ENCODE measurements at places on chromosomes 12 and 14.
A peak's percentile ranks its signal among the peaks of the same experiment; 100 is the strongest.

DNA sequence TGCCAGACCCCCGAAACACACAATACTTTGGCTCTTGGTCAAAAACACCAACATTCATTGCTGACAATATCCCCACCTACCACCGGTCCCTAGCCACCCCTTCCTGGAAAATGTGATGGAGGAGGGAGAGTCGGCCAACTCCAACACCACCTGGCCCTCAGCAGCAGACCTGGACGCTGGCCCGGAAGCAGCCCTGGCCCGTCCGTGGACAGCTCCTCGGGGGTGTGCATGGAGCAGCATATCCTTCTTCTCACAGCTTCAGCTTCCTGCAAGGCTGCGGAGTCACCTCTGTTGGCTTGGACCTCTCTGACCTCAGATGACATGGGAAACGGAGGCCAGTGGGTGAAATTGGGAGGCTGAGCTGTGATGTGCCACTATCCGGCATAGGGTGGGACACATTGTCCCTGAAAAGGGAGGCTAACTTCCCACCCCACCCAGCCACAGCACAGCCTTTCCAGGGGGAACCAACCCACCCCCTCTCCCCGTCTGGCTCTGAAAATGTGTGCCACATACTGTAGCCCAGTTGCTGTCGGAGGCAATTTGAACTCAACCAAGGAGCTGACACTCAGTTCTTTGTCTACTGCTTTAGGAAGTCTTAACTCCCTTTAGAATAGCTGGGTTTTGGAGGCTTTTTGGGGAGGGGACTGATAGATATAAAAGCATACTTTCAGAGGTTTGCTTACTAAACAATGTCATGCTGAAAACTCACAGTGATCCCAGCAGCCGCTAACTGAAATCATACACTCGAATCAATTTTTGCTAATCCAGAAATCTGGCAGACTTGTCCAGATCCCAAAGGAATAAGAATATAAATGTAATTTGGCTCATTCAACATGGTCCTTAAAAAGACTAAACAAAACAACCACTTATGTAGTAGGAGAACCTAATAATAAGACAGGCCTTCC, 43.1 kb upstream of the LTA4H start:
- no peak for DNase-seq

GRCh38 chr12:25054783-25055144, 105.9 kb upstream of the BCAT1 start:
- peak; percentile 12 for DNase-seq

DNA sequence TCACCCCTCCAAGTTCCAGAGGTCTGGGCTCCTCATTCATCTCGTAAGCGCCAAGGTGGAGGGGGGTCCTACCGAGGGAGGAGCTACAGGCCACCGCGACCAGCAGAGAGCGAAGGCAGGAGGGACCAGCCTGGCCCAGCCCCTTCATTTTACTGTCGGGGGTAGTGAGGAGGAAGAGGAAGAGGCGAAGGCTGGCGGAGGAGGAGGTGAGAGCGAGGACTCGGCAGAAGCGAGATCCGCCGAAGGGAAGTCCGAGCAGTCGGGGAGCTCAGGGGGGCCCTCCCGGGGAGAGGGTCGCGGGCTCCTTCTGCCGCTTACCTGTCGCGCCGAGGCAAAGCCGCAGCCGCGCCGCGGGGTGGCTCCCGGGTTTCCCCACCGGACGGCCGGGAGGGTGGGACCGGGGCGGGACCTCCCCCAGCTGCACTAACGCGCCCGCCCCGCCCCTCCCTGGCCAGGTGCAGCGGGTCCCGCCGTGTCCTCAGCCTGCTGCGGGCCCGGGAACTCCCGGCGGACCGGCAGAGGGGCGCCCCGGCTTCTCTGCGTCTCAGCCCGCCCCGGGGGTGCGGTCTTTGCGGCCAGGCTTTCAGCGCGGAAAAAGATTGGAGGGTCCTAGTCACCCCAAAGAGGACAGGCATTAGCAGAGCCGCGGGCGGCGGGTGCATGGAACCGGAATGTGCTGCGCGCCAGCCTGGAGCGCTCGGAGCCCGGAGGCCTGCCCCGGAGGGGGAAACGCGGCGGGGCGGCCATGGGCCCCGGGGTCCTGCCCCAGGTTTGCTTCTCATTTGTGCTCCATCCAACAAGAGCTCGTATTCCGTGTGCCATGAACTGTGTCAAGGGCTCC, at the start of gene GALNT6:
GALNT6 (minus strand) TSS at position 124 of the 841 bp plus-strand sequence. CDS start 11,625 bp downstream, outside the sequence.
- DNase-seq: peak; percentile 48

DNA sequence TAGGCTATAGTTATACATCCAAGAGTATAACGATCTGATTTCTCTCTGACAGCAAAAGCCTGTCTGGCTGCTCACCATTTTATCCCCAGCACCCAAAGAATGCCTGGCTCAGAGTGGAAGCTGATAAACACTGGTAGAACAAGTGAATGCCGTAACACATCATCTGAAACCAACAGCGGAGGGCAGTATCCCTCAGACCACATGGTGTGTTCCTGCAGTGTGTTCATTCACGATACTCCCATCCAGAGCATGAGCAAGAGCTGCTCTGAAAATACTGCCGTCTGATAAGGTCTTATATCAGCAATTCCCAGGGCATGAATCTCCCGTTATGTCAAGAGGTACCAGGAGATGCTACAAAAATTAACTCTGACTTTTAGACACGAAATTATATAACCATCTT, 95.9 kb downstream of the TTC7B start:
- DNase-seq: no peak

GRCh38 chr14:51616724-51617409, 34.8 kb upstream of the FRMD6 start:
- DNase-seq: no peak

- DNase-seq: no peak
Observed at GRCh38 chr14:93707475-93707874, 80.8 kb downstream of the PRIMA1 start.

DNA sequence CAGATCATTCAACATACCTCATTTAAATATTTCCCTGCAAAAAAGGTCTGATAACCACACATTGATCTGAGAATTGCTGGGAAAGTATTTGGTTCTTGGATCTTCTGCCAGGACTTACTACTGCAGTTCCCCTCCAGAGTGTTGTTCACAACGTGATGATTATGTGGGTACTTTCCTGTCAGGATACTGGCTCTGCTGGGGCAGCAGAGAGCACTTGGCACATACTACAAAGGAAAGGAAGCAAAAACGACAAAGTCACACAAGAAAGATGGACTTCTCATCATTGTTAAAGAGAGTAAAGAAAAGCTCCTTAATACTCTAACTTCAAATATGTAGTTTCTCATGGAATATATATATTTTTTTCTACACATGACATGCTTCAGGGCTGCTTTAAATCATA, 11.5 kb downstream of the GNS start:
- no peak for DNase-seq

DNA sequence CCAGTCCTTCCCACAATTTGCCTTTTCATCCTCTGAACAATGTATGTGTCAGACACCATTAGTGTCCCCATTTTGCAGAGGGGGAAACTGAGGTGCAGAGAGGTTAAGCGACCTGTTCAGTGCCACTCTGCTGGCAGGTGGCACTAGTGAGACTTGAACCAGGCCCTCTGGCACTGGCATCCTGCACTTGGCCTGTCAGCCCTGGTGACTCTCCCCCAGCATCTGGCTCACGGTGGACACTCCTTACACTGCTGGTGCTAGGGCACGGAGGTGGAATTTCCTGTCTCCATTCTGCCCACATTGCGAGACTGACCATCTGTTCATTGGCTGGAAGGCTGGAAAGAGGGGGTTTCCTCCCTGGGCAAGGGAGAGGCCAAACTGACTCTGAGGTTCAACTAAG, 48.7 kb downstream of the CCNK start:
- no peak for DNase-seq

DNA sequence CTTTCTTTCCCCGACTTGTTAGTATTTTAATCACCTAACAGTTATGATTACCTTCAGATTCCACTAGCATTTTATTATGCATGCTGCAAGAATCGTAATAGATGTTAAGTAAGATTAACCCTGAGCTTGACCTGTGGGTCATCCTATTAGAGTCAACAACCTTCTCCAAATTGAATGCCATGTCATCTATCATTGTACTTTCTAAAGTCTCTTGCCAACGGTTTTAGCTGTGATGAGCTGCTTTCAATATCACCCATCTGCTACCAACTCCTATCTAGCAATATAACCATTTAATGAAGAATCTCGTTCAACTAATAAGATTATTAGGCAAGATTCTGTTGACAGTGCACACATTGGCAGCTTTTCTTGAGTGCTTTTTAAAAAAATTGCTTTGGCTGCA, 33.7 kb downstream of the DACT1 start:
- DNase-seq: no peak

DNA sequence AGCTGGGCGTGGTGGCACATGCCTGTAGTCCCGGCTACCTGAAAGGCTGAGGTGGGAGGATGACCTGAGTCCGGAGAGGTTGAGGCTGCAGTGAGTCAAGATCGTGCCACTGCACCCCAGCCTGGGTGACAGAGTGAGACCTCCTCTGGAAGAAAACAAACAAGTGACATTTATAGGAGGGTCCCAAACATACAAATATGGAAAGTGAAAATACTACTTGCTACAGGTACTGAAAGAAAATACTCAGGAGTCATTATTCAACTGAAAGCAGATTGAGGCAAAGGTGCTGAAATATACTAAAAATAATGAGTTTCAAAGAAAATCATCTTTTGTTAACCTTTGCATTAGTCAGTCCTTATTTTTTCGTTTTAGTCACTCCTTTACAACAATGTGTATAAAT, 53.5 kb downstream of the ETV6 start:
- no peak for DNase-seq

DNA sequence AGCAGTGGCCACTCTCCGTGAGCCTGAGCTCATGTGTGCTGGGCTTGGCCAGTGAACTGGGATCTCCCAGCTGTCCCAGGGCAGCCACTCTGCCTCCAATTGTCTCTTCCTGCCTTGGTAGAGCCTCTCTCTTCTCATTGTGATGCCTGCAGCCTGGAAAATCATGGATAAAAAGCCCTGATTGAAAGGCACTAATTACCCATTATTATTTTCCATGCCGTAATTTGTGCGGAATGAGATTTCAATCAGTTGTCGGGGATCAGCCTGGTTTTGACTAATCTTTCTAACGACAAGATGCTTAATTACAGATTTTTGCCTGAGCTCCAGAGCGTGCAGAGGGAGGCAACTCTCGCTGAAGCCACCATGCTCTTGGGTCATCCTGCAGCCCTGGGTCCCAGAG, 52.7 kb downstream of the ESRRB start:
- no peak for DNase-seq

DNA sequence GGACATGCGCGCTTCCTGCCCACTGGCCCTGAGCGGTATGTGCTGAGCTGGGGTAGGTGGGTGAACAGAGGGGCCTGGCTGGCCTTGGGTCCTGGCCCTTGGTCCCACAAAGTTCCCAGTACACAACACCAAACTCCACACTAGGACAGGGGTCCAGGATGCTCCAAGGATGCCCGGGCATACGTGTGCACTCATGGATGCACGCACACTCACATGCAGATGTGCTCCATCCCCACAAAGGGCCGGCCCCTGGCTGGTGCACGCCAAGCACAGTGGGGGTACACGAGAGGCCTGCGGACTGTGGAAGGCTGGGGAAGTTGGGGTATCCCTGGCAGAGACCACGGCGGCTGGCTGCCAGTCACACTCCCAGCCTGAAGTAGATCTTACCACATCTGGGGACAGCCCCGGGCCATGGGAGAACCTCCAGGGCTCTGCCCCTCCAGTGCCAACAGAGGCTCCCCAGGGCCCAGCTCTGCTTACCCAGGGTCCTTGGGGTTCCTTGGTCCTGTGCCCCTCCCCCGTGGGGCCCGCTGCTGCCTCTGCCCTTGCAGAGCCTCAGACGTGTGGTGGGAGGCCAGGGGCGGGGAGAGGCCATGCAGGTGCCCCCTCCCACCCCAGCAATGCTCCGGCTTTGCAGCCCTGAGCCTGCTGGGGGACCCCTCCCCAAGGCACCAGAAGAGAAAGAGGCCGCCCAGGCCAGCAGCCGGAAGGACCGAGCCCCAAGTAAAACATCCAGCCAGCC, 24.0 kb upstream of the NUDT14 start:
- no peak for DNase-seq

GRCh38 chr12:22765421-22766130, 140.6 kb downstream of the ETNK1 start:
- DNase-seq: no peak

DNA sequence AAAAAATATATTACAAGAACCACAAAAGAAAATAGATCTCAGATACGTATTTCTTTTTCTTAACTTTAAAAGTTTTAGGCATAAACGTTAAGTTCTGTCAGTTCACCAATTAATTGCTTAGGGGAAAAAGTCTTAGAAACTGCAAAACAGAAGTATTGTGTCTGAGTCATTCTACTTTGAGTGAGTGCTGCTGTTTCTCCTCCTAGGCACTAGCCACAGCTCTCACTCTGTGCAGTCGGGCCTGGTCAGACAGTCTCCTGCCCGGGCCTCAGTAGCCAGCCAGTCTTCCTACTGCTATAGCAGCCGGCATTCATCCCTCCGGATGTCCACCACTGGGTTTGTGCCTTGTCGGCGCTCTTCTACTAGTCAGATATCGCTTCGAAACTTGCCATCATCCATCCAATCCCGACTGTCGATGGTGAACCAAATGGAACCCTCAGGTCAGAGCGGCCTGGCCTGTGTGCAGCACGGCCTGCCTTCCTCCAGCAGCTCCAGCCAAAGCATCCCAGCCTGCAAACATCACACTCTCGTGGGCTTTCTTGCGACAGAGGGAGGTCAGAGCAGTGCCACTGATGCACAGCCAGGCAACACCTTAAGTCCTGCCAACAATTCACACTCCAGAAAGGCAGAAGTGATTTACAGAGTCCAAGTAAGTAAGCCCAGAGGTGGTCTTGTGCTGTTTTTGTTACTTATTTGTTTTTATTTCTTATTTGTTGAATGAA, 201.3 kb downstream of the PCNX1 start:
- no peak for DNase-seq

DNA sequence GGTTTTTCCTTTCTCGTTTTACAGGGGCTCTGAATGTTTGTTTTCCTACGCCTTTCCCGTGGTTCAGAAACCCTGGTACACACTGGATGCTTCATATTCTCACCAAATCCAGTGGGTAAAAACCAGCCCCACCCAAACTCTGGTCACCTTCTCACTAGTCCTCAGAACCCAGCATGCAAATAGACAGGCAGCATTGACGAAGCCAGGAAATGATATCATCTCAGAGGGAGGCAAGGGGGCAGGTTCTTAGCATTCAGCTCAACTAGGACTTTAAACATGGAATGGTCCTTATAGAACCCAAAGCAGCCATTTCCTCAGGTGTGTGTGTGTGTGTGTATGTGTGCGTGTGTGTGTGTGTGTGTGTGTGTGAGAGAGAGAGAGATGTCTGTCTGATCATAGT, 142.0 kb downstream of the KCNK10 start:
- DNase-seq: no peak

DNA sequence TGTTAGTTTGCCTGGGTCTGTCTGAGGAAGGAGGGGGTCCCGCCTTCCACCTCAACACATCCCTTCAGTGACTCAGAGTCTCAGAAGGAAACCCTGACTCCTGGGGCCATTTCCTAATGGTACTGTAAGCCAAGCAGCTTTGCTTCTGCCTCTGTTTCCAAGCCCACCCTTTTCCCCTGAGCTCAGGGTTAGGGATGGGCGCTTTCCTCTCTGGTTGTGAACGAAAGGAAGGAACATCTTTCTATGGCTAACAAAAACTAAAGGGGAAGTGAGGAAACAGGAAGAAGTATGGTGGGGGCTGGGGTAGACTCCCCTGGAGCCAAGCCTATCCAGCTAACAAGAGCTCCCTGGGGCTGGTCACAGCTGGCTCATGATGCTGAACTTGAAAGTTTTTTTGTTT, 11.6 kb upstream of the UNC119B start:
- DNase-seq: no peak

- no peak for DNase-seq
Observed at GRCh38 chr14:22977684-22978486, 4.5 kb downstream of the AJUBA start.
